ENCODE measurements at places on chromosomes 5 and 9.

GRCh38 chr9:78050421-78050820, 18.8 kb upstream of the GNAQ start:
- no peak for DNase-seq

- DNase-seq: no peak
These were observed 33.3 kb downstream of the CEP72 start for GRCh38 chr5:645421-645820.

- no peak for DNase-seq
These were observed 173.8 kb downstream of the COL23A1 start for GRCh38 chr5:178416206-178416882.

- DNase-seq: no peak
These were observed 76.3 kb upstream of the PCA3 start for GRCh38 chr9:76687861-76688391.

DNA sequence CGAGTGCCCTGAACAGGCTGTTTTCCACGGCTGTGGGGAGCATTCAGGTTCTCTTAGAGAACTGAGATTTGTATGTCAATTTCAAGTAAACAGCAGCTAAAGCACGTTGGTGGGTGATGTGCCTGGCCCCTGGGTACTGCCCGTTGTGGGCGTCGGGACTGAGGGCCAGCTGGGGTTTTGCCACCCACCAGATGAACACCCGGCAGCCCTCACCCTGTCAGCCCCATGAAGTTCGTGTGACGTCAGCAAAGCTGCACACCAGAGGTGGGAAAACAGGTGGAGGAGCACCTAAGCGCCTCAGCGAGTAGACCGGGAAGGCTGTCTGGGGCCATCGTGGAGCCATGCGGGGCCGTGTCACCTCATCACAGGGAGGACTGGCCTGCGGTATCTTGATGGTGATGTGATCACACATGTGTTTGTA, 9.2 kb downstream of the CEP72 start:
- no peak for DNase-seq

GRCh38 chr5:6859951-6860638, 146.9 kb downstream of the TENT4A start:
- DNase-seq: no peak

GRCh38 chr5:10797261-10797660, 36.2 kb upstream of the DAP start:
- no peak for DNase-seq

DNA sequence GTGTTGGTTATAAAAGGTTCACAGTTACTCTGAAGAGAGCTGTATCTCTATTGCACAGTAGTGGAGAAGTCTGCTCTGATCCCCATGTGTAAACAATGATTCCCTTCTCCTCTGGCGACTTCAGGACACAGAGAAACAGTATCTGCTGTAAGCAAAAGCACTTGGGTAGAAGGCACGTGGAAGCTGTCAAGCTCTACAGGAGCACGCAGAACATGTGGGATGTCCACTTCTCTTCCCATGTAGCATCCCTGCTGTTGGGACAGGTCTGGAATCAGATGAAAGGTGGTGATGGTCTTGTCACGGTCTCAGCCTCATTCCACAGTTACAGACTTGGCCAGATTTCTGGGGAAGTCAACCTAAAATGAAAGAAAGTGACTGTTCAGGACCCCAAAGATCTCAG, 9.4 kb upstream of the MAPK9 start:
- DNase-seq: no peak

GRCh38 chr5:36936309-36936708, 59.7 kb downstream of the NIPBL start:
- DNase-seq: no peak

GRCh38 chr5:44506561-44506960, 117.3 kb upstream of the FGF10 start:
- DNase-seq: no peak

DNA sequence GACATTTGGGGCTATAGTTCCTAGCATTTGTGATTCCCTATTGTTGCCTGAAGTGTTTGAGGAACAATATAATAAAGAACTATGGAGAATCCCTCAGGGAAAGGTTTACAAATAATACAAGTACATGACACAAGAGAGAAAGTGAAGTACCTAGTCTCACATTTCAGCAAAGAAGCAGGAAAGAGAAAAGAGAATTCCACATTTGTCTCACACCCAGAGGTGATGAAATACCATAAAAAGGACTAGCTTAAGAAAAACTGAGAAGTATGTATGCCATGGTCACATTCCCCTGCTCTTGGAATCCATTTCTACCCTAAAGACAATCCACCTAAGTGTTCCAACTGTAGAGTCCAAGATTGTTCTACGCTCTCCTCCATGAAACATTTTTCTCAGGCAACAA, 79.0 kb upstream of the TARS1 start:
- DNase-seq: no peak

DNA sequence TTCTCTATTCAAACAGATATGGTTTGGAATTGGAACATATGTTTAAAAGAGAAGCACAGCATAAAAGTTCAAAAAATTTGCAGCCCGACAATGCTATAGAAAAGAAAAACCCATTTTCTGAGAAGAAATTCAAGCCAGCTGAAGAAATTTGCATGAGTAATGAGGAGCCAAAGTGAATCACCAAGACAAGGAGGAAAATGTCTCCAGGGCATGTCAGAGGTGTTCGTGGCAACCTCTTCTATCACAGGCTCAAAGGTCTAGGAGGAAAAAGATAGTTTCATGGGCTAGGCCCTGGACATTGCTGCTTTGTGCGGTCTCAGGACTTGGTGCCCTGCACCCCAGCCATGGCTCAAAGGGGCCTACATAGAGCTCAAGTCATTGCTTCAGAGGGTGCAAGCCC, 134.8 kb upstream of the ADAMTS16 start:
- DNase-seq: no peak

GRCh38 chr5:96975656-96976055, 39.8 kb downstream of the LNPEP start:
- no peak for DNase-seq

DNA sequence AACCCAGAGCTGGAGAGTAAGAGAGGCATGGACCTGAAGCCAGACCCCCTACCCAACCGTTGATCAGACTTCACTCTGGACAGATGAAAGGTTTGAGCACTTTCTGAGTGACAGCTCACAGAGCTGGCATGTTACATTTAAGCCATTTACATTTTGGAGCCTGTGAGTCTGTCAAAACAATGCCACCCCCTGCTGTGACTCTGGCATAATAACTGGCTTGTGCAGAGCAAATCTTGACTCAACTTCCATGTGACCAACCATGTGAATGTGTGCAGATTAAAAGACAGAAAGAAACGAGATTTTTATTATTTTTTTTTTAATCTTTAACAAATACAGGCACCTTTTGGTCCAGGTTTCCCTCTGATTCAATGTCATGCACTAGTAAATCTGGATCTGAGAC, 48.5 kb downstream of the MFAP3 start:
- DNase-seq: no peak

GRCh38 chr9:124506931-124507879, at the start of gene NR5A1:
TSS of gene NR5A1 (minus strand) at chr9:124507399. CDS start at chr9:124503395, 4,004 bp downstream.
- DNase-seq: no peak

GRCh38 chr9:87343816-87344430, 153.7 kb upstream of the DAPK1 start:
- no peak for DNase-seq

GRCh38 chr5:181181650-181182565, 23.1 kb downstream of the TRIM7 start:
- no peak for DNase-seq

- no peak for DNase-seq
These were observed 237.9 kb downstream of the ARHGEF28 start for GRCh38 chr5:73863876-73864275.

DNA sequence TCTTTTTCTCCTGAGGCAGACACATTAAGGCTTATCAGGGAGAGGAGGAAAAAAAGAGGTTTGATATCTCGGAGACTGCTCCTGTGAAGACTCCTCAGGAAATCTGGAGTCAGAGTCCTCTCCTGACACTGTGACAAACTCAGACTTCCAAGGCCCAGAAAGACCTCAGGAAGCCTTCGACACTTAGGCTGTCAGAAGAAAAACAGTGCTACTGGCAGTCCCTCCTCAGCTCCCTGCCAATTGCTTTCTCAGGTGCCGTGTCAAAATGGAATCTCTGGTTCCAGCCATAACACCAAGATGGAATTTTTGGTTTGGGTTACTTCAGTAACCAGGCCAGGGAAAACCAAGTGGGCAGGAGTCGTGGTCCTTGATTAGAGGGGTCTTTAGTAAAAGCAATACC, 4.1 kb downstream of the STK10 start:
- no peak for DNase-seq

- DNase-seq: no peak
These were observed 332.4 kb downstream of the EFNA5 start for GRCh38 chr5:107338335-107338734.

- no peak for DNase-seq
These were observed 3.3 kb upstream of the FOXB2 start for GRCh38 chr9:77016121-77016525.

GRCh38 chr9:113701774-113702755, 174.0 kb upstream of the ZNF618 start:
- DNase-seq: no peak

- no peak for DNase-seq
These were observed 1211.1 kb upstream of the CDH18 start for GRCh38 chr5:21199087-21199486.

- no peak for DNase-seq
These were observed 179.0 kb downstream of the MAN2A1 start for GRCh38 chr5:109868737-109869136.

DNA sequence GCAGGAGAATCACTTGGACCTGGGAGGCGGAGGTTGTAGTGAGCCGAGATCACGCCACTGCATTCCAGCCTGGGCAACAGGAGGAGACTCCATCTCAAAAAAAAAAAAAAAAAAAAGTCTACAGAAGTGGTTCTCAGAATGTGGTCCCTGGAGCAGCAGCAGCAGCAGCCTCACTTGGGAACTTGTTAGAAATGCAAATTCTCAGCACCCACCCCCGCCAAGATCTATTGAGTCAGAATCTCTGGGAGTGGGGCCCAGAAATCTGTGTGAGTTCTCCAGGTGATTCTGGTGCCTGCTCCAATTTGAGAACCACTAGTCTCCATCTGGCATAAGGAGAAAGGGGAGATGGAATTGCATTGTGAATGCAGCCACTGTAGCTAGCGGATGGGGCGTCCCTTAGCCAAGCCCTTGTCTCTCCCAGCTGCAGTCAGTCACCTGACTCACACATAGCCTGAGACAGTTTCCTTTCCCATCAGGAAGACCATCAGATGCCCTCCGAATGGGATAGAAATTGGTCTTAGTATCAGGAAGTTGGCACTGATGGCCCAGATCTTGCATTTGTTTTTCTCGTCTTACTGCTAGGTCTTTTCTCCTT, 12.2 kb upstream of the PTCH1 start:
- DNase-seq: no peak

DNA sequence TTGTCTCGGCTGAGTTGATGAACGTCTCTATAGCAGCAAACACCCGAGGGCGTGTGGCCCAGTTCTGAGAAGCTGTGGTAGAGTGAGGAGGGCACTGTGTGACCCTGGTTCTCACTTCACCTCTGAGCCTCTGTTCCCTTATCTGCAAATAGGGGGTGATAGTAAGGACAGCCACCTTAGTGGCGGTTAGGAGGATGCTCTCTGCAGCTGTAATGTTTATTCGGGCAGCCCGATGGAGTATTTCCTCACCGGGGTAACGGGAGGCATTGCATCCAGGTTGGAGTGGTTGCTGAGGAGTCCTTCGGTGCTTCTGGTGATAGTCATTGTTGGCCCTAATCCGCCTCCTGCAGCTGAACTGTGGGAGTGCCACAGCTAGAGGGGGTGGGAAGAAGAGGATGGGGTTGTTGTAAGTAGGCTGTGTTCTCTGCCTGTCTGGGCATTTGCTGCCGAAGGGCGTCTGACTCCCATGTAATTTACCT, 13.9 kb downstream of the PRRC2B start:
- DNase-seq: no peak

GRCh38 chr5:10489810-10490426, 48.2 kb downstream of the ROPN1L start:
- DNase-seq: peak; percentile 49

DNA sequence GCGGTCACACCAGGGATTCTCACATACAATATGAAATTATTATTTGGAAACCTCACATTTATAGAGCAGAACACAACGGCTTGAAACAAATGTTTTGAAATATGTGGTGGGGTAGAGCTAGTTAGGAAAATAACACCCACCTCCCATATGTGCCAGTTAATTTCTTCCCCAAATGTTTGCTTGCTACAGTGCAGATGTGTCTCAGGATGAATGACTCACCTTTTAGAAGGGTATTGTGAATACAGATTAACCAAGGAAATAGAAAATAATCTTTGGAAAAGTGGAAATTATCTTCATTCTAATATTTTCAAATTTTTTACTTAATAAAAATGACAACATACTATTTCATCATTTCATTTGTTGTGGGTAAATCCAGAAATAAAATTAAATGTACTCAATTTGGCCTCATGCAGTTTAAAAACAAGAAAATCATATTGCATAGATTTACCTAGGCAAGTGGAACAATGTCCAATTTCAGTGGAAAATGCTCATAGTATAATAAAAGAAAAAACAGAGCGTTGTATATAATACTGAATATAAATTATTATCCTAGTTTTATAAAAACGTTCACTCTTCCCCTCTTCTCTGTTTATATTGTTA, 39.3 kb upstream of the RICTOR start:
- no peak for DNase-seq

- DNase-seq: no peak
These were observed 4.8 kb upstream of the NSMF start for GRCh38 chr9:137463931-137464290.

DNA sequence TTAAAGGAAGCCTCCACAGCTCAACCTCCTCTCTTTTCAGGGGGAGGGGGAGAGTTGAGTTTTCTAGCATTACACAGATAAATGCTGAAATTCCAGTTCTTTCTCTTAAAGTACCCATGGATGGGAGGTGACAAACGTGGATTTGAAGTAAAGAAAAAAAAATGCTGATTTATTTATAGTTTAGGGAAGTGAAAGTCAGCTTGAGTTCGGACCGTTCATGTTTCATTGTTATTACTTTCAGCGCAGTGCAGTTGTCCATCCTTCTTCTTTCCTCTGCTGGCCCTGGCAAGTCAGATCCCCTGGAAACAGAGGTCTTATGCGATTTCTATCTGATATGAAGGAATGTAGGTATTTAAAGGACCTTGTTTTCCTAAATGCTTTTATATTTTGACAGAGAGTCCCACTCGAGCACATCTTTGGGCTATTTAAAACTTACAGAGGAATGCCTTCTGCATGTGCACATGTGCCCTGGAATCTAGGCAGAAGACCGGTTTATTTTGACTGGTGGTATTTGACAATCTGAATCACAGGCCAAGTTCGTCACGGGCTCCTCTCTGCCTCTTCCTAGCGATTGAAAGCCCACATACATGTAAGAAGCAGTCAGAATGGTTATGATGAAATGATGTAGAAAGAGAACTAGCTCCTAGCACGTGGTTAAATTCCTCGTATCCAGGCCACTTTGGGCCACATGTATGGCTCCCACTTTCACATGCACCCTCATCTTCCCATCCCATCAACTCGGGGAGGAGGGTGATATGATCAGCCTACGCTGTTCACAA, 385.2 kb upstream of the KLF4 start:
- no peak for DNase-seq

DNA sequence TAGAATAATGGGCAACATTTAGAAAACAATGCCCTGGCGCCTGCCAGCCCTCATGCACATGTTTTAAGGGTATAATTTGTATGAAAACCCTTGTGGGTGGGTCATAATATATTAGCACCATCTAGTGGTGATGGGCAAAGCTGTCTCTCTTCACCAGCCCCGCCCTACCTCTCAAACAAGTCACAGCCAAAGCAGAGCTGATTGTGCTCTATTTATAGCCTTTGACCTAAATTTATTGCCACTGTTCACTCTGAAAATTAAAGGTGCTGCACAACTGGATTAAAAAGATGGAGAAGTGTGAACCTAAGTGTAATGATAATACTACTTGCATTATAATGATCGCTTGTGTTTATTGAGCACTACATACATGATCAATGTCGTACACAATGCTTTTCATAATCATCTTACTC, 131.9 kb upstream of the ANKH start:
- peak; percentile 75 for DNase-seq
